ENCODE measurements at places on chromosomes 11 and 22.

- no peak overlapping the region for H3K4me3 ChIP-seq
- H3K36me3 ChIP-seq = no peaks in the 10 kb centered on the region
- no peak overlapping the region for H3K27ac ChIP-seq
- peaks cover 4% of the 10 kb centered on the region for H3K4me1 ChIP-seq
- no peak for DNase-seq
These were observed 203.7 kb downstream of the PGR start for GRCh38 chr11:100925935-100926334.

- H3K27me3 ChIP-seq = no peaks in the 10 kb centered on the region
- H3K27ac ChIP-seq = peak overlapping the region; percentile 76
- DNase-seq = no peak
- peaks cover 40% of the 10 kb centered on the region for H3K36me3 ChIP-seq
These were observed 22.0 kb upstream of the TFIP11 start for GRCh38 chr22:26534171-26534855.

DNA sequence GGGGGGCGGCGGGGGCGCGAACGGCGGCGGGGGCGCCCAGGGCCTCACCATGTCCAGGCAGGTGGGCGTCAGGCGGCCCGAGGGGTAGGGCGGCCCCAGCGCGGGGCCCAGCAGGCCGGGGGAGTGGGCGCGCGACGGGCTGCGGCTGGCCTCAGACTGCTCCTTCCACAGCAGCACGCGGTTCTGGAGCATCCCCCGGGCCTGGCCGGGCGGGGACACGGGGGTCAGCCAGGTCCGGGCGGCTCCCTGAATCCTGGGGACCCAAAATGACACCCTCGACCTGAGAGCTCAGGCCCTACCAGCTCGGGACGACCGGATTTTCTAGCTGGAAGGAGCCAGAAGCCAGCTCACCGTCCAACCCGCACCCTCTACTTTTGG lies 5.5 kb upstream of the SLC16A8 start:
- H3K36me3 ChIP-seq = peaks cover 2% of the 10 kb centered on the region
- no peak for DNase-seq
- H3K27ac ChIP-seq = no peak overlapping the region
- H3K4me1 ChIP-seq = no peaks in the 10 kb centered on the region

DNA sequence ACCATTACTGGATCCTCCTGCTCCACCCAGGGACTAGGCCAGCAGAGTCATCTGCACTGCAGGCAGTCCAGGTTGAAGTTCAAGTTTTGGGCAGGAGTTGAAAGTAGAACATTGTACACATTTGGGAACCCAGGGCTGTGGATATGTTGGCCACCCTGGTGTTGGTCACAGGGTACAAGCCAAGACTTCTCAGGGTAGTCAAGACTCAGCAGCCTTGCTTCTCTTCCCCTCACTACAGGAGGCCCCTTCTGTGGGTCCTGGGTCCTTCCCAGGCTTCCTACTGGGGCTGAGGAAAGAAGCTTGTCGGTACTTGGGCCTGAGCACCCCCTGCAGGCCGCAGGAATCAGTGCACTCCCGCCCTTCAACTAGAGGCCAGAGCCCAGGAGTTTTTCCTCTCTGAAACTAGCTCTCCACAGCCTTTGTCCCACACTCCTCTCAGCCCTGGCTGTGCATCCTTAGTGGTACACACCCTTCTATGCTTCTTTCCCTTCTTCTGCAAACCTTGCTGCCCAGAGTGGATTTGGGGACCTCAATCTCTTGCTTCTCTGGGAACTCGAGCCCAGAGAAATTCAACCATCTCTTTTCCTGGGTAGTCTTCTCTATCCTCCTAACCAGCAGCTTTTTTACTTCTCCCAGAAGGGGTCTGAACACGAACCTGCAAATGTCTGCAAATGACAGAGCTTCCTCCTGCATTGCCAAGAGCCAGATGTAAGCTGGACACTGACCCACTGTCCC lies 2.6 kb upstream of the HPX start:
- H3K4me1 ChIP-seq = no peaks in the 10 kb centered on the region
- peak; percentile 28 for DNase-seq
- H3K27ac ChIP-seq = no peak overlapping the region
- H3K4me3 ChIP-seq = no peak overlapping the region
- H3K36me3 ChIP-seq = no peaks in the 10 kb centered on the region

GRCh38 chr22:35102663-35103062 lies 36.7 kb downstream of the ISX start:
- DNase-seq = no peak
- no peaks in the 10 kb centered on the region for H3K36me3 ChIP-seq
- H3K4me3 ChIP-seq = no peak overlapping the region
- H3K27me3 ChIP-seq = peaks cover 21% of the 10 kb centered on the region
- H3K27ac ChIP-seq = no peak overlapping the region

DNA sequence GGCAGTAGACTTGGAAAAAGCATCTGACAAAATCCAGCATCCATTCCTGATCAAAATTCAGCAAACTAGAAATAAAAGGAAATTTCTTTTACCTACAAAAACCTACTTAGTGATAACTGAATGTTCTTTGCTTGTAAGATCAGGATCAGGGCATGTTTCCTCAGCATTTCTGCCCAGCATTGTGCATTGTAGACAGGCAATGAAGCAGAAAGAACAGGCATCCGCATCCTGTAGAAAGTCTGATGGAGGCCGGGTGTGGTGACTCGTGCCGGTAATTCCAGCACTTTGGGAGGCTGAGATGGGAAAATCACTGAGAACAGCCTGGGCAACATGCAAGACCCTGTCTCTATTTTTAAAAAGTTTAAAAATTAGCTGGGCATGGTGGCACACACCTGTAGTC lies 32.5 kb upstream of the PANX2 start:
- H3K27ac ChIP-seq = no peak overlapping the region
- no peak overlapping the region for H3K4me3 ChIP-seq
- H3K27me3 ChIP-seq = peaks cover 25% of the 10 kb centered on the region
- no peak for DNase-seq
- no peaks in the 10 kb centered on the region for H3K4me1 ChIP-seq
- no peaks in the 10 kb centered on the region for H3K36me3 ChIP-seq

GRCh38 chr11:69376155-69377028 lies 82.4 kb downstream of the MYEOV start:
- H3K36me3 ChIP-seq = no peaks in the 10 kb centered on the region
- H3K4me3 ChIP-seq = no peak overlapping the region
- H3K27me3 ChIP-seq = peaks cover 4% of the 10 kb centered on the region

GRCh38 chr22:20436768-20437612 lies 635 bp downstream of the SCARF2 start:
- H3K4me3 ChIP-seq = peak overlapping the region; percentile 82
- peaks cover 48% of the 10 kb centered on the region for H3K27me3 ChIP-seq
- H3K27ac ChIP-seq = no peak overlapping the region
- H3K4me1 ChIP-seq = peaks cover 24% of the 10 kb centered on the region
- DNase-seq = no peak

GRCh38 chr11:3959015-3959902 lies 103.8 kb downstream of the STIM1 start:
- H3K4me3 ChIP-seq = no peak overlapping the region
- no peak for DNase-seq
- no peaks in the 10 kb centered on the region for H3K36me3 ChIP-seq
- peak overlapping the region; percentile 38 for H3K27ac ChIP-seq
- peaks cover 60% of the 10 kb centered on the region for H3K4me1 ChIP-seq

Measured in activated B cell treated with CpG ODN at 0.5 μM for 24 hours (primary cell).